CD8-positive, alpha-beta memory T cell (primary cell): ENCODE measurements at places on chromosomes 3 and 15. TPM values are rescaled to one million over a fixed set of nuclear protein-coding genes. Genes with fewer than 3 reads are reported as not detected.

DNA sequence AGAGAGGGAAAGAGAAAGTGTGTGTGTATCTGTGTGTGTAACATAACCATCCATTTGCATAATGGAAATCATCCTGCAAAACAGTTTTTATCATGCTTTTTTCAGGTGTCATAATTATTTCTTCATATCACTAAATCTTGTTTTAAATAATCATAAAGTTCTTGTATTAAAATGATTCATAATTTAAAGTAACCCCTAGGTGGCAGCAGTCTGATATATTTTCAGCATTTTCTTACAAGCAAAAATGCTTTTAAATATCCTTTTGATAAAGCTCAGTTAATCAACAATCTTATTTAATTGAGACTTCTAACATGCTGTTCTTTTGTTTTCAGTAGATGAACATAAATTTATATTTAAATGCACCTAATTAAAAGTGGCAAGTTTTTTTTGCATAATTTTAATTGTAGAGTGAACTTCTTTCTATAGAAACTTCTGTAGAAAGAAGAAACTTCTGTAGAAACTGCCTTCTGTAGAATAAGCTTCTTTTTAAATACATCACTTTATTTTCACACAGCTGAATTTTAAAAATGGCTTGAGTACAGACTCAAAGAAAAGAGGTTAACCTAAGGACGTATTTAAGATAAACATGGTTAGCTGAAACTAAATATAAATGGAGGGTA, 72.5 kb downstream of the OPA1 start:
- H3K27ac ChIP-seq, result no peak overlapping the region
- peaks cover 9% of the 10 kb centered on the region for H3K36me3 ChIP-seq
- H3K4me3 ChIP-seq, result no peak overlapping the region
- H3K27me3 ChIP-seq, result no peaks in the 10 kb centered on the region
- H3K4me1 ChIP-seq, result no peaks in the 10 kb centered on the region

DNA sequence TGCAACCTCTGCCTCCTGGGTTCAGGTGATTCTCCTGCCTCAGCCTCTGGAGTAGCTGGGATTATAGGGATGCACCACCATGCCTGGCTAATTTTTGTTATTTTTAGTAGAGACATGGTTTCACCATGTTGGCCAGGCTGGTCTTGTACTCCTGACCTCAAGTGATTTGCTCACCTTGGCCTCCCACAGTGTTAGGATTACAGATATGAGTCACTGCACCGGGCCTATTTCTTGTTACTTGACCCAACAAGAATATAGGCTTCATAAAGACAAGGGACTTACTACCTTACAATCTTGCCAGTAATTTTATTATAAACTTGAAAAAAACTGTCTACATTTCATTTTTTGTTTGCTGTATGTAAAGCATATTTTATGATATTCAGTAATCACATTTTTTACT, 21.4 kb upstream of the ZBTB47 start:
- H3K4me3 ChIP-seq, result no peak overlapping the region
- no peak overlapping the region for H3K27ac ChIP-seq
- no peaks in the 10 kb centered on the region for H3K4me1 ChIP-seq
- no peak for DNase-seq
- H3K27me3 ChIP-seq, result no peaks in the 10 kb centered on the region

The MST1R gene
- total RNA-seq, result 0.83 TPM

GRCh38 chr3:48848816-48849515, 1.3 kb upstream of the PRKAR2A start:
- no peaks in the 10 kb centered on the region for H3K36me3 ChIP-seq
- peak overlapping the region; percentile 79 for H3K27ac ChIP-seq
- H3K4me3 ChIP-seq, result no peak overlapping the region

The PCOLCE2 gene
- not detected for total RNA-seq

DNA sequence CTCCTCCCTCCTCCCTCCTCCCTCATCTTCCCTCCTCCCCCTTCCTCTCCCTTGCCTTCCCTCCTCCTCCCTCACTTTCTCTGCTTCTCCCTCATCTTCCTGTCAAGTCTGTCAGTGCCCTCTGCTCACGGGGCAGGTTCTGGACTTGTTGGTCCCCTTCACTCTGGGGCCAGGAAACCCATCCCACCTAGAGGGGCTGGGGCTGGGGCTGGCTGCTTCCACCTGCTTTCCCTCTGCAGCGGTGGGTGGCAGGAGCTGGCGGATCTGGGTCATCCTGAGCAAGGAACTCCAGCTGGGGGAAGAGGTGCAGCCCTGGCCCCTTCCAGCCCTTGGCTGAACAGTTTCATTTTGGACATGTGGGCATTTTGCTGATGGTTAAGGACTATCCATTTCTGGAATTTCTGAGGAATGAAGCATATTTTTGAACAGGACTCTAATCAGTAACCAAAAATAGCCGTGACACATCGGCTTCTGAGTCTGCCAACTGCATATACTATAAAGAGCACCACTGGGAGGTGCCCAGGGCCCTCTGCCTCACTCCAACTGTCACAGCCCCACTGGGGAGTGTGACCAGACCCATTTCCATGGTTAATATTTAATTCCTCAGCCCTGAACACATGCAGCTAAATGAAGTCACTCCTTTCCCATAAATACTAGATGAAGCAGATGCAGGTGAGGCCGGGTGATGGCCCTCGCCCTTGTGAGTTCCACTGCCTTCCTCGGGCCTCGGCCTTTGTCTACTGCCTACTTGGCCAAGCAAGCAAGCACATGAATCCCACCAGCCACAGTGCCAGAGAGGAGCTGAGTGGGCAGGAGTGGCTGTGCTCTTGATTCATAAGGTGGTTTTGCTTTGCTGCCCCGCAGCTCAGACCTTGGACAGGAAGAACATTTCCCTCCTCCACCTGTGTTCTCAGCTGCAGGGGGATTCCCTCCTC, 39.8 kb downstream of the CHDH start:
- no peak for DNase-seq
- H3K27me3 ChIP-seq, result no peaks in the 10 kb centered on the region
- no peaks in the 10 kb centered on the region for H3K4me1 ChIP-seq
- H3K4me3 ChIP-seq, result no peak overlapping the region

- peaks cover 66% of the 10 kb centered on the region for H3K4me1 ChIP-seq
- no peaks in the 10 kb centered on the region for H3K27me3 ChIP-seq
- DNase-seq, result no peak
- no peaks in the 10 kb centered on the region for H3K36me3 ChIP-seq
- H3K4me3 ChIP-seq, result peak overlapping the region; percentile 48
Observed at GRCh38 chr3:152199102-152199840, 69.5 kb upstream of the MBNL1 start.

- peak; percentile 20 for DNase-seq
- peaks cover 32% of the 10 kb centered on the region for H3K4me1 ChIP-seq
- H3K27ac ChIP-seq, result peak overlapping the region; percentile 31
- H3K27me3 ChIP-seq, result no peaks in the 10 kb centered on the region
Observed at GRCh38 chr15:75198560-75199356, 2.9 kb upstream of the C15orf39 start.

The SLC12A8 gene
- 1.0 TPM for total RNA-seq

GRCh38 chr15:56244038-56244810, 545 bp upstream of the RFX7 start:
- no peaks in the 10 kb centered on the region for H3K27me3 ChIP-seq
- DNase-seq, result no peak
- H3K4me3 ChIP-seq, result peak overlapping the region; percentile 72
- H3K36me3 ChIP-seq, result no peaks in the 10 kb centered on the region

The DAZL gene
- total RNA-seq, result 0.18 TPM

DNA sequence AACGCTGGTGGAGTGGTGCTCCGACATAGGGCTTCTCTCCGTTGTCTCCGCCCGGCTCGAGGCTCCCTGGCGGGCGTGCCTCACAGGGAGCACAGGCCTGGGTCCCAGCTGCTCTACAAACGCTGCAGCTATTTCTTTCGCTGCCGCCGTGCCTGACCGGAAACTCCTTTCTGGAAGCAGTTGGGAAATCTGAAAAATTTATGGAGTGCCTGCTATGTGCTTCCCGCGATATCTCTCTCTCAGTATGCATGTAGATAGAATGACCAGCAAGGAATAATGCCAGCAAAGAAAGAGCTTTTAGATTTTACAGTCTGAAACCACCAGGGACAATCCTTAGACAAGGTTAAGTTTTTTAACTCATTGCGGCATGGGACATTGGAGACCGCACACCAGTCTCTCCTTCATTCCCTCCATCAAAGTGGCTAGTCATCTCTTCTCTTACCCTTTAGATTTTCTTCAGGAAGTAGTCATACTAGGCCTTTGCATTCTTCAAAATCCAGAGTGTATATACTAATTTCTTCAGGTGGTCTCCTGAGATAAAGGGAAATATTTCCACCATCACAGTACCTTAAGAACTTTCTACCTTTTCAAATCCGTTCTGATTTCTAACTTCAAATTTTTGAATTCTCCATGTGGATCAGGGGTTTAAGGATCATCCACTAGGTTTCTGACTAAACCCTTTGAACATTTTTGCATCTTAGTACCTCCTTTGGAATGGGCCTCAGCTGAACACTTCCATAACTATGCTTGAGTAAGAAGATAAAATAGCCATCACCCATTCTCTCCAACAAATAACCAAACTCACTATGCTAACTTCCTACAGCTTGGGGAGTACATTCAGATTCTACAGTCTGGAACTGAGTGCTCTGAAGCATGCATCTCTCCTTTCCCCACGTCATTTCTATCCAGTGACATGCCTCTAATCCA, 1.1 kb upstream of the NPHP3 start:
- peak overlapping the region; percentile 69 for H3K4me3 ChIP-seq
- H3K4me1 ChIP-seq, result peaks cover 24% of the 10 kb centered on the region
- H3K27ac ChIP-seq, result peak overlapping the region; percentile 26
- DNase-seq, result no peak

DNA sequence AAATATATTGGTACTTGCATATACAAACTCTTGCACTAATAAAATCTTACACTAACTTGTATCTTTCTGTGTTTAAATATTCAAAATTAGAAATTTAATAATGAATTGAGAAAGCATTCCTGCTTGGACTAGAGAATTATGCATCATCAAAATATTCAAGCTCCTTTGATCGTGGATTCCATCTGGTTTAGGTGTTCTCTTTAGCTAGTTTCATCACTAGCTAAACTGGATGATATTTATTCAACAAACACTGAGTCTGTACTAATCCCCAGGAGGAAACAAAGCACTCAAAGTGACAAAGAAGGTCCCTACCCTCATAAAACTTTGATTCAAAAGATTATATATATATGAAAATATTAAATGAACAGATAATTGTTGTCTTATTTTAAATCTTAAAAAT, 1360.9 kb upstream of the ALCAM start:
- no peaks in the 10 kb centered on the region for H3K36me3 ChIP-seq
- H3K27me3 ChIP-seq, result no peaks in the 10 kb centered on the region
- H3K4me1 ChIP-seq, result no peaks in the 10 kb centered on the region
- no peak overlapping the region for H3K27ac ChIP-seq
- no peak overlapping the region for H3K4me3 ChIP-seq
